ENCODE measurements at places on chromosomes 1 and 21.

DNA sequence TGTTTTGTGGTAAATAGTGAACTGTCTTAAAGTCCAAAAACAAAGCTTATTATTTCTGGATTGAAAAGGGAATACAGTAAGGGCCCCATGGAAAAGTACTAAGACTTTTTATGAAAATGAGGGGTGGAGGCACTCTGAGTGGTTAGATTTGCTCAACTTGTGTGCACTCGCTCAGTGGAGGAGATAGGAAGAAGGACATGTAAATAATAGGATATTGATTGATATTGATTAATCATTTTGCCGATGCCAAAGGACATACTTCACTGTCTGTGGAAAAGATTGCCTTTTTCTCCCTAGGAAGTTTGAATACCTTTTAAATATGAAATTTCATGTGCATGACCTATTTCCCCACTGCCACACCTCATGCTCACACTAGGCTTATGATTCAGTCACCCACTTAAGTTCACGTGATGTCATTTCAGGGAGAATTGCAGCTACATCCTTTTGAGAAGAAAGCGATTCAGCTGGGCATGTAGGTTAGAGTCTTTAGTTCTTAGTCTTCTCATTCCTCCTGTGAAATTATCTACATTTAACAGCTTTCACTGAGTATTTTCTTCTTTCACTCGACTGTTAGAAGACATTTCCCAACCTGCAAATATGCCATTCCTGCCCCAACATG is 5.0 kb downstream of the MTR start:
- no peak for DNase-seq

- DNase-seq = no peak
These were observed 51.1 kb upstream of the PDC start for GRCh38 chr1:186511761-186512637.

DNA sequence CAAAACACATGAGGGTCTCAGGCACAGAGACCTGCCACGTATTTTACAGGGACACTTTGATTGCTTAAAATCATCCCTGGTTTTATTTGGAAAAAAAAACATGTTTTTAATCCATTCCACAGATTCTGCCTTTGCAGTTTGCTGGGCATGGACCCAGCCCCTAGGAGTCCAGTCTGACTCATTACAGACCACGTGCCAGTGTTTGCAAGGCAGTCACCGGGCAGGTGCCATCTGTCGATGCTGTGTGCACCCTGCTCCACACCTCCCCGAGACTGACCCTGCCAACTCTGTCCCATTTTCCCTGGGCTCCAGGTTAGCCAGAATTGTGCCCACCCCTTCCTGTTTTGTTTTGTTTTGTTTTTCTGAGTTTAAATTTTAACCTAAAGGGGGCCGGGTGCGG is 148.4 kb upstream of the TMEM51 start:
- DNase-seq = no peak

- no peak for DNase-seq
These were observed 39.9 kb upstream of the AJAP1 start for GRCh38 chr1:4614371-4615137.

GRCh38 chr1:112715264-112716053 is at the start of gene PPM1J:
Gene PPM1J, minus strand, starts transcription at chr1:112715332. Its CDS starts 31 bp downstream, at chr1:112715301.
- peak; percentile 92 for DNase-seq

GRCh38 chr1:207807690-207808321 is 56.0 kb downstream of the CD46 start:
- DNase-seq = no peak

GRCh38 chr1:108211014-108211413 is 10.9 kb upstream of the SLC25A24 start:
- DNase-seq = no peak

DNA sequence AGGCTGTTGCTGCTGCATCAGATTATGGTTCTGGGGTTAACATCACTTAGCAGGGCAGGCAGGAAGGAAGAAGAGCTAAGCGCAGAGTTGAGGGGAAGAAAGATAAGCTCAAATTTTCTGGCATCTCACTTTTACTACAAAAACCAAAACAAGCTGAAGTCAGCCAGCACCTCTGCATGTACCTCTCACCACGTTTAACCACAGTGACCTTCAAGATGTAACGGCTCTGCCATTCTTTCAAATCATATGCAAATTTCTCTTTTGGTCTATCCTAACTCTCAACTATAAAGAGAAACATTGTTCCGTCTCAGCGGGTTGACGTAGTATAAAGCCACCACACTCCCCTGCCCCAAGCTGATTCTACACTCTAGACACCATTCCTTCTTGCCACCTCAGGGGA is 154.4 kb downstream of the OMA1 start:
- no peak for DNase-seq

GRCh38 chr1:204041803-204042505 is 31.0 kb upstream of the SOX13 start:
- DNase-seq = no peak

DNA sequence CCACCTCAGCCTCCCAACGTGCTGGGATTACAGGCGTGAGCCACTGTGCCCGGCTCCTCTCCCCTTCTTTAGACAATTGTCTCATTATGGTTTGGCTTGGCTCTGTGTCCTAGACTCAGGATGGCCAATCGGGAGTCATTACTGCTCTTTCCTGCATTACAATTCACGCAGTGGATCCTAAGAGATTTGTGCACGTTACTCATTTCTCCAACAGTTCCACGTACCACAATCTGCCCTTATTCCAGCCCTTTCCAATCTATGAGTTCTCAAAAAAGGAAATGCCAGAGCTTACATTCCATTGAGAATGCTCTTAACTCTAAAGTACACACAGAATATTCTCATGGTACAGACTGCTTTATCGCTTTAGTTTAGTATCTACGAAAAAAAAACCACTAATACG is 357.0 kb downstream of the GPATCH2 start:
- peak; percentile 47 for DNase-seq

Measured in astrocyte of the spinal cord (primary cell).